ENCODE measurements at places on chromosomes 6 and 20.

GRCh38 chr6:93139408-93140081 lies 279.8 kb downstream of the EPHA7 start:
- no peak for DNase-seq

- no peak for DNase-seq
Measured at GRCh38 chr6:67916399-67916798, 718.7 kb upstream of the ADGRB3 start.

DNA sequence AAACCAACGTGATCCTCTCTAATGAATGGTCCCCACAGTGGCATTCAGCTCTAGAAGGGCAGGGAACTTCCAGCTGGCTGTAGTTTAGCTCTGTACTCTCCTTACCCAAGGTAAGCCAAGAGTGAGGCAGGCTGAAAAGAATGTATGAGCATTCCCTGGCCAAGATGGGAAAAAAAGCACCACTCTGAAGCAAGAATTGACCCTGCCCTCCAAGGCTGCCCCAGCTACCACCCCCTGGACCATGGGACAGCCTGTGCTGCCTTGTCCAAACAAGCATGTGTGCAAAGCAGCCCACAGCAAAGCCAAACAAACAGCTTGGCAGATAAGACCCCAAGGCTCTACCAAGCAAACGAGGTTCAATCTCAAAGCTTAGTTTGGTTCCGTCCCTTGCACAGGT lies 73.9 kb downstream of the GFOD1 start:
- DNase-seq: no peak

- no peak for DNase-seq
Measured at GRCh38 chr6:138336221-138336620, 41.5 kb upstream of the SMIM28 start.

- peak; percentile 1 for DNase-seq
Measured at GRCh38 chr6:141866731-141867497, 265.8 kb upstream of the GJE1 start.

DNA sequence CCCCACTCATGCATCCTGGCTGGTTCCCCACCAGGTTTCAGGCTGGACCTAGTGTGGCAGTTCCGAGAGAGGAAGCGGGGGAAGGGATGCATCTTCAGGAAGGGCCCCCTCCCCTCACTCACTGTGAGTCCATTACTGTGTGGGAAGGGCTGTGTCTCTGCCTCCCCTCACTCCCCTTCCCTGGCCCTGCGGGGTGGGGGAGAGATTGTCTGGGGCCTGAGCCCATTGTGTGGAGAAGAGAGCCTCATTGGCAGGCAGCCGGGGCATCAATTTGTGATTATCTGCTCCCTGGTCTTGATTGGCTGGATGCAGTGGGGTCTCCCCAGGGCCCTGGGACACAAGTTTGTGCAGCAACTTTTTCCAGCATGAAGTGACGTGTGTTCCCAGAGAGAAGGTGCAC lies 4.1 kb upstream of the MYT1 start:
- DNase-seq: no peak

DNA sequence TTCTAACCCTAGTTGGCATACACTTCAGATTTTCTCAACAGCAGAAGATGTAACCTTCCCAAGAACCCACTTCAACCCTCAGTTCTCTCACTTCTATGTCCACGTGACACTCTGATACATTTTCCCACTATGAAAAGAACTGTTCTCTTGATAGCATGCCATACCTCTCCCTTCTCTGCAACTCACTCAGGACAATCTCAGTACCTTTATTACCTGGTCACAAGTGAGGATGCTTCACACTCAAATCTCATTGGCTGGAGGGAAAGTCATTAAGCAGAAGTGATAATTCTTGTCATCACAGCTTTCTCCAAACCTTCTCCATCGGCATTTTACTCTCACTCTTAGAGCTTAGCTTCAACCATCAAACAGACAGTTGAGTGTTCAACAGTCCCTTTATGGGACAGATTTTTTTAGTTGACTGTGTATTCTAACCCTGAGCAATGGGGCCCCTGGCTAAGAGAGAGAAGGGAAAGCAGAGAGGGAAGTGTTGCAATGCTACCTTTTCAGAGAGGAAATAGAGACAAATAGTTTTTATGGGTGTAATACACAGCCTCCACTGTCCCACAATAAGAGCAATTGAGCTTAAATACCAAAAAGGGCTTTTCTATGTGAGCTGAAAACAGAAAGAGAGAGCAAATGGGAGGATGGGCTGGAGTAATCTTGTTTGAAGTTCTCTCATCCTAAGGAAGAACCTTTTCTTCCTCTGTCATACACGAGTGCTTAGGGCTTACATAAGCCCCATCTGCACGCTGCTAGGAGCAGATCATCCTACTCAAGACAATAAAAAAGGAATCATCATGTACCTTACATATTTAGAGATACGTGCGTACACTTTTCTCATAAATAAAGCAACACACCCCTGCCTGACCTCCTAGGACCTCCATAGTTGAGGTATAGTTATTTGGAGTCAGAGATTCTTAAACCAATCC lies 16.0 kb downstream of the HLA-DPA1 start:
- no peak for DNase-seq

GRCh38 chr6:35213824-35214756 lies at the start of gene SCUBE3:
SCUBE3 (plus strand) TSS chr6:35213956; CDS start chr6:35214419, 463 bp downstream.
- no peak for DNase-seq

GRCh38 chr20:3714092-3714491 lies 1.7 kb upstream of the SIGLEC1 start:
- no peak for DNase-seq

DNA sequence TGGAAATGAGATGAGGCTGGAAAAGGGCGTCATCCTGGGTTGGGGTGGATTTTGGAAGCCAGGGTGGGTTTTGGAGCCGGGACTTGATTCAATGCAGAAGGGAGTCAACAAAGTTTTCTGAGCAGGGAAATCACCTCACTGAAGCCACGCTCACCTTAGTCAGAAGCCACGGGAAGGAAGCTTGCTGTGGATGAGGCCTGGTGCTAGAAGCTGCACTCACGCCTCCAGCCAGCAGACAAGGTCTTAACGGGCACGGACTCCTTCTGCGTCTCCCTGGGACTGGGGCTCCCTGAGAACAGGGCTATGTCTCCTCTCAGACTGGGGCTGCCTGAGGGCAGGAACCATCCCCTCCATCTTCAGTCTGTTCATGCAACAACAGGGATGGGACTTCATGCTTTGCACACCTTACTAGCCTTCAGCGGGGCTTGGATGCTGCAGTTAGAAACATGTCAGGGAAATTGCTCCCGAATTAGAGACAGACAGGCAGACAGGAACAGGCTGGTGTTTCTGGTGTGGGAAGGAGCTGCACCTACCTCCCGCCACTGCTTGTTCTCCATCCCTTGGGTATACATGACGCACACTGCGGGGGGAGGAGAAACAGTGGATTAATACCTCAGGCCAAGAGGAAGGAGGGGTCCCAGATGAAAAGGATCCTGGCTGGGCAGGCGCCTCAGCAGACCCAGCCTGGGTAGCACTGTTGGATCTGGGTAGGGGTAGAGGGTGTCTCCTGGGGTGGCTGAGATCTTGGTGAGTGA lies 17.5 kb downstream of the CPNE5 start:
- DNase-seq: no peak

DNA sequence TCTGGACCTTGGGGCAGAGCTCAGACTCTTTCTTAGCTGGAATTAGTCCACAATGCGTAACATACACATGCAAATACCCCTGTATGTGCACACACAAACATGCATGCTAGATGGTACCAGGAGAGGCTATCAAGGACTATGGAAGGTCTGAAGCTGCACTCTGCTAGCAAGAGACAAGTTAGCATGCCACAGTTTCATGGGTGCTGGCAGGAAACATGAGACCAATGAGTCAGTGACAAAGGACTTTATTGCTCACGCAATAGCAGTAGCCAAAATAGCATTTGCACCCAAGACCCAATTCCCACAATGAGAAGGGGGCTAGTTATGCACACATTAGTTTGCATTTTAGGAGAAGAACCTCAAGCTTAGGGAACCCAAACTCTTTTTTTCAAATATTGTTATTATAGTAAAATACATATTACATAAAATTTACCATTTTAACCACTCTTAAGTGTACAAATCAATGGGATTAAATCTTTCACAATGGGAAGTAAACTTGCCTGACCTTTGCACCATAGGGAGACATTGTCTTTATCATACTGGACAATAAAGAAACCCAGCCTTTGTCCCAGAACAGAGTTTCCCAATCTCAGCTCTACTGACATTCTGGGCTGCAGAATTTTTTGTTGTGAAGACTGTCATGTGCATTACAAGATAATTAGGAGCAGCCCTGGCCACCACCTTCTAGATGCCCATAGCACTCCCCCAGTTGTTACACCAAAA lies 69.1 kb downstream of the NRSN1 start:
- DNase-seq: no peak

GRCh38 chr6:68572975-68573374 lies 62.1 kb upstream of the ADGRB3 start:
- no peak for DNase-seq

- DNase-seq: no peak
Measured at GRCh38 chr6:56356426-56356825, 109.0 kb upstream of the COL21A1 start.

- DNase-seq: no peak
Measured at GRCh38 chr6:55101157-55101556, 73.2 kb upstream of the HCRTR2 start.

DNA sequence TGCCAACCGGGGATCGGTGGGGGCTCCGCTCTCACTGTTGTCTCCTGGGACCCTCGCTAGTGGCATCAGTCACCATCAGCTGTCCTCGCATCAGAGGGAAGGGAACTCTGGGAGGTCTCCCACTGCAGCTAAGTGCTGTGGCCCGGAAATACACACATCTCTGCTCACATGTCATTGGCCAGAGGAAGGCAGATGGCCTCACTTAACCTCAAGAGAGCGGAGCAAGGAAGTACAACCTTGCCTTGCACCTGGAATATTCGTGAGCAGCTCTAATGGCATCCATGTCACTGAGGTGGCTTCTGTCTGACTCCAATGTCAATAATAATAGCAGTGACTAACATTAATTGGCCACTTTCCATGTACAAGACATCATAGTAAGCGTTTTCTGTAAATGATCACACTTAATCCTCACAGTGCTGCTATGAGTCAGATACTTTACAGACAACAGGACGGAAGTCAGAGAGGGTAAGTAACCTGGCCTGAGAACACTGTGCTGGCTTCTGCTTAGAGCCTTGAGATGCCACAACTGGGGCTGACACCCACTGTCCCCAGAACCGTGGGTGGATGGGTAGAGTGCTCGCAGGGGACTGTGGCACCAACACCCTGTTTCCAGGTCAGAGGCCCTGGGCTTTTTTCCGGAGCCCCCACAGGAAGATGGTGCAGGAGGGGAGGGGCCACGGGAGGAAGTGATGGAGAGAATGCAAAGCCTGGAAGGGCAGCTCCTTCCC lies 6.0 kb downstream of the LHFPL5 start:
- DNase-seq: no peak

DNA sequence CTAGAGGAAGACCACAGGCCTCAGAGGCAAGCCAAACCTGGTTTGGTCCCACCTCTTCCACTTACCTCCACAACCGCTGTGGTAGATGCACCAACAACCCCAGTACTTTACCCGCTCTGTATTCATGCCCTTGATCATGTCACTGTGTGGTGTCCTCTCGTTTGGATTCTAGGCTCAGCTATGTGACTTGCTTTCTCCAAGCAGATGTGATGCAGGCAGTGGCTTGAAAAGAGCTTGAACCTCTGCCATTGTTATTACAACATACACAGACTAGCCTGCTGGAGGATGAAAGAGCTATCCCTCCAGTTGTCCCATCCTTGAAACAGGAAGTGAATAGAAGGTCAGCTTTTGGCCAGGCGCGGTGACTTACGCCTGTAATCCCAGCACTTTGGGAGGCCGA lies 147.7 kb downstream of the ZNF217 start:
- DNase-seq: no peak

- no peak for DNase-seq
Measured at GRCh38 chr6:111471958-111472357, 11.1 kb downstream of the REV3L start.

- no peak for DNase-seq
Measured at GRCh38 chr20:3797226-3797545, 1.1 kb downstream of the CDC25B start.

DNA sequence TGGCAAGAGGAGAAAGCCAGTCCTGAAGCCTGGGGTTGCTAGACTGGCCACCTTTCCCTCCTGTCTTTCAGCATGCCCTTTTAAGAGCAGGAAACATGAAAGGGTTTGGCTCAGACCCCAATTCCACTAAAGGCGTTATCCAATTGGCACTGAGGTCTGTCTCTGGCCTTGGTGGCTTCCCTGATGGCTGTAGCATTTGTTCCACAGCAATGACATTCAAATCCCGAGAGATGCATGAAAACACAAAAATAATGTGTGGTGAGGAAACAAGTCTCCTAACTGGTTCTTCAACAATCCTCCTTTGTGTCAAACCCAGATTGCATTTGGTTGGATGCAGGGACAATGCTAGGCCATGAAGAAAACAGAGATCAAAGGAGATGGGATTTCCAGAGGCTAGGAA lies 56.5 kb upstream of the ADTRP start:
- no peak for DNase-seq

DNA sequence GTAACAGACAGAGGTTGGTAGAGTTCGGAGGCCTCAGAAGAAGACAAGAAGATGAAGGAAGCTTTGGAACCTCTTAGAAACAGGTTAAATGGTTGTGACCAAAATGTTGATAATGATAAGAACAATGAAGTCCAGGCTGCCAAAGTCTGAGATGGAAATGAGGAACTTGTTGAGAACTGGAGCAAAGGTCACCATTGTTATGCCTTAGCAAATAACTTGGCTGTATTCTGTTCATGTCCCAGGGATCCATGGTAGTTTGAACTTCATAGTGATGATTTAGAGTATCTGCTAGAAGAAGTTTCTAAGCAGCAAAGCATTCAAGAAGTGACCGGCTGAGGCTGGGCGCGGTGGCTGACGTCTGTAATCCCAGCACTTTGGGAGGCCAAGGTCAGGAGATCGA lies 11.1 kb upstream of the LSM14B start:
- no peak for DNase-seq

DNA sequence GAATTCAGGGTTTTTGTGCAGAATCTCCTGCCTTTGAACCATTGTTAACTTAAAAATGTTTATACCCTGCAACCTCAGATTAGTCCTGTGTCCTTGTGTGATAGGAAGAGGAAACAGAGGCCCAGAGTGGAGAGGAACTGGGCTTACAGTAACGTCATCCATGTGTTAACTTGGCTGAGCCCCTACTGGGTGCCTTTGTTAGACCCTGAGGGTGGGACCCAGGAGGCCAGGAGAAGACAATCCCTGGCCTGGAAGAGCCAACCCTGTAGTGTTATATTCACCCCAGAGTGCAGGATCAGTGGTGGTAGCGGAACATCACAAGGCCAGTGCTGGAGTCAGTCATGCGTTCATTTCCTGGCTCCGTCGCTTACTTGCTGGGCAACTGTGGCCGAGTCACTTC lies 10.6 kb downstream of the MYLK2 start:
- no peak for DNase-seq

DNA sequence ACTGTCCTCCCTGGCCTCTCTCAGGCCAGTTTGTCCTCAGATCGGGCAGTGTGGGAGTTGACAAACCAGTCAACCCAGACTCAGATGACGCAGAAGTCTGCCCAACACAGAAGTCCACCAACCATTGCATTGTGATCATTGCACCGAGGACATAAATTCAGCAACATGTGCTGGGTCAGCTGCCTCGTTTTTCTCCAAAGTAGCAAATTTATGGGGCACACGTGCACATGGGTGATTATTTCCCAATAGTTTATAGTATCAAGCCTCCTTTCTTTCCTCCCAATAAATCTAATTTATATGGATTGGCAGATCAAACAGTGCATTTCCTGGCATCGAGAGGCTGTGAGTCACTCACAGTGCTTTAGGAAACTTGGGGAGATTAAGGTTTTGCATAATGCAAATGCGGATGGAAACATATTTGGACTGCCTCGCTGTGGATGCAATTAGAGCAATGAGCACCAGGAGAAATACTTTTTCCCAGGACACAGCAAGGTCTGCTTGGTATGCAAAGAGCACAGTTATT lies 413.7 kb upstream of the SULF2 start:
- no peak for DNase-seq

GRCh38 chr6:111215131-111215530 lies 127.8 kb downstream of the SLC16A10 start:
- no peak for DNase-seq

Measured in brain pericyte (primary cell).